ENCODE measurements at places on chromosomes 7 and 10.

DNA sequence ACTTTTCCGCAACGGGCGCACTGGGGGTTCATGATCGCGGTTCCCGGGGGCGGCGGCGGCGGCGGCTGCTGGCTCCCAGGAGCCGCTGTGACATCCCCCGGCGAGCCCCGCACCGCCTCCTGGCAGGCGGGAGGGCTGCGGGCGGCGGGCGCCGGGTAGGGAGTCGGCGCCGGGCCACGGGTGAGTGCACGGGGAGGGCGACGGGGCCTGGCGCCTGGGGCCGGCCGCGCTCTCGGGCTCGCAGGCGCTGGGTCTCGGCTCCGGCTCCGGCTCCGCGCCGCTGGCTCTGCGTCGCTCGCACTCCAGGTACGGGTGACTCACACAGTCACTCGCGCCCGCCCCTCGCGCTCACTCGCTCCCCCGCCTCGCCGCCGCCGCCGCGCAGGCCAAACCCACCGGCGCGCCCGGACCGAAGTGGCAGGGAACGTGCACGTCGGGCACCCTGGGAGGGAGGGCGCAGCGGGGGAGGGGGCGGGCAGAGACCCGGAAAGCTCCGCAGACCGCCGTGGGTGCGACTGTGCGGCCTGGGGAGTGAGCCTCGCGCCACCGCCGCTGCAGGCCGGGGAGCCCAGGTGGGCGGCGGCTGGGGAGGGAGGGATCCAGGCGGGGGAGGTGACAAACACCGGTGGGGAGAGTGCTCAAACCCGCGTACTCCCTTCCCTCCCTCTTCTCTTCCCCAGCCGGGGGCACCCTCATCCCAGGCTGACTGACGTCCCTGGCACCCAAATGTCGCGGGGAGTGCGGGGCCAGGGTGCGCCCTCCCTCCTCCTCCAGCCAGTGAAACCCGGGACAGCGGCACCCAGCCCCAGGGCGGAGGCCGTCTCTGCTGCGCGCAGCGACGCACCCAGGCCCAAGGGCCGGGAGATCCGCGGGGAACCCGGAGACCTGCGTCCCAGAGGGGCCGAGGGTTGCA is 276.9 kb upstream of the NEBL start:
- DNase-seq, result peak; percentile 41

DNA sequence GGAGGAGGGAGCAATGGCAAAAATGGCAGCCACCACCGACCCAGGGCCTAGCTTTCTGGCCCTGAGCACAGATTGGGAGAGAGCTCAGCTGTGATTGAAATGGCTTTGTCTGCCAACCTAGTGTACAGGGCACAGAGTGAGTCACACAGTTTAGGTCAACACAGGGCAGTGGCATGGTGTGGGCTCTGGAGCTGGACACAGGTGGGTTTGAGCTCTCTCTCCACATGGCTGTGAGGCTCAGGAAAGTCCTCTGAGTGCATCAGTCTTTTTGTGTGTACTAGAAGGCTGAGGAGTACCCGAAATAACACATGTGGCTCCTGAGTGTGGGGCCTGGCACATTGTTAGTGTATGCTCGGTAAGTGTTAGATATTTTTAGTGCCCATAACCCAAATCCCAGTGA is 60.2 kb upstream of the LOXL4 start:
- DNase-seq, result no peak

DNA sequence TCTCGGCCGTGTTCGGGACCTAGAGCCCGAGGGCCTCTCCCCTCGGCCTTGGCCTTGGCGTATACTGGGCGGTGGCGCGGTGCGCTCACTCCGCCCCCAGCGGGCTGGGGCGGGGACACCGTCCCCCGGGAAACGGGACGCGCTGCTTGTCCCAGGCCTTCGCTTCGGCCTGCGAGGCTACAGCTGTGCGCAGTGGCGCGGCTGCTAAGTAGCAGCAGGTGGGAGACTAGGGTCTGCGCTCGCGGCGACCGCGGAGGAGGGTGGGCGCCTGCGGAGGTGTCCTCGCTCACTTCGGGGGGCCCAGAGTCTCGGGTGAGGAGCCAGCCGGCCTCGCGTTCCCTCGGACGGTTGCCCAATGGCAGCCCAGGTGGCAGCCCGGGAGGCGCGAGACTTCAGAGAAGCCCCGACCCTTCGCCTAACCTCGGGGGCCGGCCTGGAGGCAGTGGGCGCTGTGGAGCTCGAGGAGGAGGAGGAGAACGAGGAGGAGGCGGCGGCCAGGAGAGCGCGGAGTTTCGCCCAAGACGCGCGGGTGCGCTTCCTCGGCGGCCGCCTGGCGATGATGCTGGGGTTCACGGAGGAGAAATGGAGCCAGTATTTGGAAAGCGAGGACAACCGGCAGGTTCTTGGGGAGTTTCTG is at the start of gene DNAH11:
Gene DNAH11 (plus strand): TSS at position 149 of the 637 bp plus-strand sequence. CDS start 207 bp downstream, at position 356.
- DNase-seq, result peak; percentile 66

GRCh38 chr7:91995391-91996105 is 54.9 kb downstream of the AKAP9 start:
- DNase-seq, result no peak

DNA sequence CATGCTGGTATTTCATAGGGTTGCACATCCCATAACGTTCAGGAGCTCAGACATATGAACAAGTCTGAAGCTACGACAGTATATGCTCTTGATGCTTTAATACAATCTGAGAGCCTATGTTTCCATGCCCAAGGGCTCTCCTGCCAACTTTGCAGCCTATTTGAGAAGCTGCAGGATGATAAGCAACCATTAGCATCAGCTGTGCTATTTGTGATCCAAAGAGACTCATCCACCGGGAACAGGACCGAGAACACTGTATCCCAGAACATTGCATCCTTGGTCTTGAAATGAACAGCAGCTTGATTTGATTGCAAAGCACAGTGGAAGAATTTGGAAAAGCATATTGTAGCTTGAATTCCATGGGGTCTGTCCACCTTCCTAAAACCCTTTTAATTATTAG is 156.2 kb upstream of the PTER start:
- no peak for DNase-seq

DNA sequence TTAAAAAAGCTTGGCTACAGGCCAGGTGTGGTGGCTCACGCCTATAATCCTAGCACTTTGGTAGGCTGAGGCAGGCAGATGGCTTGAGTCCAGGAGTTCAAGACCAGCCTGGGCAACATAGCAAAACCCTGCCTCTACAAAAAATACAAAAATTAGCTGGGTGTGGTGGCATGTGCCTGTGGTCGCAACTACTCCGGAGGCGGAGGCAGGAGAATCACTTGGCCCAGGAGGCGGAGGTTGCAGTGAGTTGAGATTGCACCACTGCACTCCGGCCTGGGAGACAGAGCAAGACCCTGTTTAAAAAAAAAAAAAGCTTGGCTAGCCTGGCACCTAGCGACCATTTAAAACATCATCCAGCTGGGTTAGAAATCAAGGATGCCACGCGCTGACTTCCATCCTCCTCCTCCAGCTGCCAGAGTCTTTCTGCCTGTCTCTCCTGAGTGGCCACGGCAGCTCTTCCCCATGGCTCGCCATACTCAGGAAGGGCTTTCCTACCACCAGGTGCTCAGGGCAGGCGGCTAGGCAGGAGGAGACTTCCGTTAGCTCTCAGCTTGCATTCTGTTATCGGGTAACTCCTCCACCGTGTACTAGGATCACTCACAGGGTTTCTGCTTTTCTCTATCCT is 45.0 kb downstream of the DENND2A start:
- no peak for DNase-seq

DNA sequence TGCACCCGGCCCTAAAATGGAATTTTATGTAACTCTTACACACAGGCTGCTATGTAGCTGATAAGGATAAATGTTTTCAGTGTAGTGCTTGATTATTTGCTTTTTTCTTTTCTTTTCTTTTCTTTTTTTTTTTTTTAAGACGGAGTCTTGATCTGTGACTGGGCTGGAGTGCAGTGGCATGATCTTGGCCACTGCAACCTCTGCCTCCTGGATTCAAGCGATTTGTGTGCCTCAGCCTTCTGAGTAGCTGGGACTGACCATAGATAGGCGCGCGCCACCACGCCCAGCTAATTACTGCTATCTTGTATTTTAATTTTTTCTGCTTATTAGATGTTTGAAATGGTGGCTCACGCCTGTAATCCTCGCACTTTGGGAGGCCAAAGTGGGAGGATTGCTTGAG is 3.4 kb downstream of the RABGEF1 start:
- DNase-seq, result no peak
